ENCODE measurements at places on chromosomes 12 and 14.
A peak's percentile ranks its signal among the peaks of the same experiment; 100 is the strongest.

GRCh38 chr12:122123051-122123760 lies 44.6 kb downstream of the MLXIP start:
- peak; percentile 83 for DNase-seq

GRCh38 chr14:23432946-23433345 lies 2.5 kb downstream of the MYH7 start:
- DNase-seq = no peak

- peak; percentile 22 for DNase-seq
Observed at GRCh38 chr12:68481181-68481941, 129.3 kb upstream of the RAP1B start.

DNA sequence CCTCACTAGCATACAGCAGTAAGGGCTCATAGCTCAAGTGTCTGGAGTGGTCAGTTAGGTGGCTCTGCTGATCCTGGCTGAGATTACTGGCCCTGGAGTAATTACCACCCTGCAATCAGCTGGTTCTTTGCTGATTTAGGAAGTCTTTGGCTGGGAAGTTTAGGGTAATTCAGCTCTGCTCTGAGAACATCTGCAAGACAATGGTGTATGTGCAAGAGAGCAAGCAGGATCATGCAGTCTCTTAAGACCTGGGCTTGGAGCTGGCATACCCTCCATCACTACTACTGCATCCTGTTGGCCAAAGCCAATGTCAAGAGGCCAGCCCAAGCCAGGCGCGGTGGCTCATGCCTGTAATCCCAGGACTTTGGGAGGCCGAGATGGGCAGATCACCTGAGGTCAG lies 159.0 kb downstream of the NDUFA12 start:
- DNase-seq = no peak

DNA sequence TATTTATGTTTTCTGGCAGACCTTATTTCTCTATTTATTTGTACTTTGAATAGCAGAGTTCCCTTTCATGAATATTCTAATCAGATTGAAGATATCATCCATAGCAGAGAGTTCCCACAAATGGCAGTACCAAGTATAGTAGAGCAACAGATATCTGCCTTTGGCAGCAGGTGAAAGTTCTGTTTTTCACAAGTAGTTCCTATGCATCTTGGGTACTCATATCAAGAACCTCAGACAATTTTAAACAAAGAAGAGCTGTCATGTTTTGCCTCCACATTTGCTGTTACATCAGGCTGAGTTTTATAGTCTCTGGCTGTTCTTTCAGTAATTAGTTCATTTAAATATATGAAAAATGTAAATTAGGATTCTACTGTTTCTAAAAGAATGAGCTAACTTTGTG lies 252.0 kb downstream of the KCNC2 start:
- DNase-seq = no peak

- no peak for DNase-seq
Observed at GRCh38 chr12:29662734-29663323, 120.9 kb downstream of the TMTC1 start.

GRCh38 chr12:9763025-9763424 lies 2.3 kb upstream of the CD69 start:
- no peak for DNase-seq

DNA sequence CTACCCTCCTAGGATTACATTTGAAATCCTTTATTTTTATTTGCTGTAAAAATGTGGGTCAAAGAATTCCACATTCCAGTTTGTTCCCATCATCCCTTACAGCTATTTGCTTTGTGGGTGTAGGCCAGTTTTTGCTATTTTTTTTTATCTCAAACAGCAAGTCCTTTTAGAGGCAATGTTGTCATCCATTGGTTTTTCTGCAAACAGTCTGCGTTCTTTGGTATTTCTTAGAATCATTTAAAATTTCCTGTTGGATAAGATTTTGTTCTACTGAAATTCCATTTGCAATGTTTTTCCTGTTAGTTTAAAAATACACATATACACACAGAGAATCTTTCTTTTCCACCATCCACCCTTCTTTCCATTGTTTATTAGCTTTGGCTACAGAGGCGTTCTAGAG lies 53.3 kb upstream of the STK38L start:
- no peak for DNase-seq

DNA sequence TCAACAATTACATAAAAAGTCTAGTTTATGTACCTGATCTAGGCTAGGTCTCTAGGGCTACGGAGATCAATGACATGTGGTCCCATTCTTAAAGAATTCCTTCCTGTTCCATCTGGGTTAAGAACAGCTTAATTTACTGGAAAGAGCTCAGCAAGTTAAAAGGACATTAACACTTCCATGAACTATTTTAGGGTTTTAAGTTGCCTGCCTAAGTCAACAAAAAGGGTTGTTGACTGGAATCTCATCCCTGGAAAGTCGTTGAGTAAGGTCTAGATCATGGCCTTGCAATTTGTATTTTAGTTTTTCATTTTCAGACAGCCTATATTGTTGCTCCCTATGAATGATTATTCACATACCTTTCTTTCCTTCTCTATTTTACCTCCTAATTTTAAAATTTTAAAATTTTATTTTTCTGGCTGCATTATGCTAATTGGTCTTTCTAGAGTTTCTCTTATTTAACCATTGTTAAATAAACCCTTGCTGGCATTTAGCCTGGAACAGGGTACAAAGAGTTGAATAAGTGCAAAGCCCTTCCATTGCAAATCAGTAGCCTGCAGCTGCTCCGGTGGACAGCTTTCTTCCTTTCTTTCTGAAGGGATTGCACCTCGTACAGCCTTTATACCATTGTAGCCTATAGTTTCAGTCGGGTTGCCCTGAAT lies 66.3 kb downstream of the VRK1 start:
- no peak for DNase-seq

GRCh38 chr14:55980970-55981369 lies 137.2 kb upstream of the PELI2 start:
- DNase-seq = no peak

DNA sequence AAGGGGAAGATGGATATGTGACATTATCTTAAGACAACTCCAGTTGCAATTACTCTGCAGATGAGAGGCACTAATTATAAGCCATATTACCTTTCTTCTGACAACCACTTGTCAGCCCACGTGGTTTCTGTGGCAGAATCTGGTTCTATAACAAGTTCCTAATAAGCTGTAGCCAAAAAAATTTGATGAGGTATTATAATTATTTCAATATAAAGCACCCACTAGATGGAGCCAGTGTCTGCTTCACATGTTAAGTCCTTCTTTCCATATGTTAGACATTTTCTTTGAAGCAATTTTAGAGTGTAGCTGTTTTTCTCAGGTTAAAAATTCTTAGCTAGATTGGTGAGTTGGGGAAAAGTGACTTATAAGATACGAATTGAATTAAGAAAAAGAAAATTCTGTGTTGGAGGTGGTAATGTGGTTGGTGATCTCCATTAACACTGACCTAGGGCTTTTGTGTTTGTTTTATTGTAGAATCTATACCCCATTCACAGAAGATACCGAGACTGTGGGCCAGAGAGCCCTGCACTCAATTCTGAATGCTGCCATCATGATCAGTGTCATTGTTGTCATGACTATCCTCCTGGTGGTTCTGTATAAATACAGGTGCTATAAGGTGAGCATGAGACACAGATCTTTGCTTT lies 36.9 kb downstream of the PSEN1 start:
- peak; percentile 31 for DNase-seq

DNA sequence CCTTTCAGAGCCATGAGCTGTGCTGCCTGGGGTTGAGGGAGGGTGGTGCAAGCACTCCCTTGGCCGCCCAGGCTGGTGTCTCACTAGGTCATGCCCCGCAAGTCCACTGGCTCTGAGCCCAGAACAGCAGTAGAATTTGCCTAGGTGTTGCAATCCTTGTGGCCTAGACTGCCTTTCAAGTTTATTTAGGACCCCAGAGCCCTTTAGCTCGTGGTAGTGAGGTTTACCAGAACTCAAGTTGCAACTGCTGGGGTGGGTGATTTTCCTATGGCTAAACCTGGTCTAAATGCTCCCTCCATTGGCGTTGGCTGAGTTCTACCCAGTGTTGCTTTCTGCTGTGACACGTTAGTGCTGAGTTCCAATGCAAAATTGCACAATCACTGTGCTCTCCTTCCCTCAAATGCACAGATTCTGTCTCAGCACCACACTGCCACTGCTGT lies 287.2 kb downstream of the BCAT1 start:
- no peak for DNase-seq

DNA sequence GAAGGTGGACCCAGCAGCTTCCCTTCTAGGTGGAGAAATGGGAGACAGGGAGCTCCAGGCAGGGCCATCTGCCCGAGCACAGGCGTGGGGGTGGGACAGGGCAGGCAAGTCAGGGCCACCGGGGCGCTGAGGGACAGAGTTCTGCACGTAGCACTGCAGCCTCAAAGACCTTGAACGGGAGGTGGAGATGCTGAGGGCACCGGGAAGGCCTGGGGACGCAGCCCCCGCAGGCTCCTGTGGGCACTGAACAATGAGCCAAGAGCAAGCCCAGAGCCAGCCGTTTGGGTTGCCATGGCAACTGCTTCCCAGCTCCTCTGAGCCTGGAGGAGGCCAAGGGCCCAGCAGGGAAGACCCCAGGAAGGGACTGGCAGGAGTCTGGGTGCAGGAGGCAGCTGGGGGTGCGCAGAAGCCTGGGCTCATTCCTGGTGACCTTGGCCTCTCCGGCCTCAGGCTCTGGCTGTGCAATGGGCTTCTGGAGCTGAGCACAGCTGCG lies 3.4 kb downstream of the LBHD2 start:
- no peak for DNase-seq

DNA sequence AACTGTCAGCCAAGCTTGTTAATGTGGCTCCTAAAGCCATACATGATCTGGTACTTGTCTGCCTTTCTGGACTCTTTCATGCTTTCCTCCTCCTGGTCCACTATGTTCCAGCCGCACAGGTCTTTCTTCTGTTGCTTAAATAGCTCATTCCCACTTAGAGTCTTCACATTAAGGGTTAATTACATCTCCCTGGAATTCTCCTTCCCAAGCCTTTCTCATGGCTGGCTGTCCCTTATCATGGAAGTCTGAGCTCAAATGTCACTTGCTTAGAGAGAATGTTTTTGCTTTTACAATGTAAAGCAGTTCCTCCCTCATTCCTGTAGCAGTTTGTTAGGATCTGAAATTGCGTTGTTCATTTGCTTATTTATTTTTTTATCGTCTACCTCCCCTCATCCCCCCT lies 199.6 kb downstream of the TRHDE start:
- no peak for DNase-seq
